Activated naive CD8-positive, alpha-beta T cell treated with anti-CD3 and anti-CD28 coated beads, Interleukin-2, amount 10 ng/mL, durations not matched to agents 7 days and 5 days (primary cell): ENCODE measurements at places on chromosomes 7 and 10. TPM values are rescaled to one million over a fixed set of nuclear protein-coding genes. Genes with fewer than 3 reads are reported as not detected.

The UBN2 gene
- total RNA-seq: 19.4 TPM

DNA sequence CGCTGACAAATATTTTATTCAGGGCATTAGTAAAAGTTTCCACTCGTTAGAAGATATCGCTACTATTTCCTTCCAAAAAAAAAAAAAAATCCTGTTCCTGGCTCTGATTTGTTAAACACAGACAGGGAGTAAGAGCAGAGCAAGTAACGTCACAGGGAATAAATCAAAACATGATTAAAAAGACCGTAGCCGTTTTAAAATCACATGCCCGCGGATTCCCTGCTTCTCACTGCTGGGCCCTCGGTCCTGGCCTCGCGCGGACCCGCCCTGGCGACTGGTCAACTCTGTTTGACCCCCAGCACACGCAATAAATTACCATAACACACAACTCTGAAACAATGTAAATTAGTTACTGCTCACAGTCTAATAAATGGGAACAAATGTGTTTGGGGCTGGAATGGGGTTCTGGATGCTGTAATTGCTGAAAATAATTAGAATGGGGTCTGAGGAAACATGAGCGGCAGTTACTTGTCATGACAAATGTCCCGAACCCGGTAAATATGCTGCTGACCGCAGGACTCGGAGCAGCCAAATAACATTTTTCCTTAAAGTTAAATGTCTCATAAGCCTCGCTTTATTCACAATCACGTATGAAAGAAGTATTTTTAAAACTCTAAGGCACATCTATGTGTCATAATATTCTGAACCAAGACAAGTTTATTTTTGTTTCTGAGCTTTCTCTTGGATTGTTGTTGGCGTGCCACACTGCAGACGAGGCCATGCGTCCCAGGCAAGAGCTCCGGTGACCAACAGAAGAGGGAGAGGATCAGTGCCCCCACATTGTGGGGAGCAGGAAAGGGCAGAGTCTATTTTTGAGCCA is 17.9 kb downstream of the EBF3 start:
- H3K27me3 ChIP-seq: peaks cover 3% of the 10 kb centered on the region
- H3K4me1 ChIP-seq: no peaks in the 10 kb centered on the region
- no peak overlapping the region for H3K4me3 ChIP-seq
- no peak overlapping the region for H3K27ac ChIP-seq

GRCh38 chr10:118918587-118918986 is 110.9 kb upstream of the NANOS1 start:
- DNase-seq: no peak
- H3K27ac ChIP-seq: no peak overlapping the region
- H3K4me3 ChIP-seq: no peak overlapping the region
- H3K36me3 ChIP-seq: no peaks in the 10 kb centered on the region
- H3K4me1 ChIP-seq: no peaks in the 10 kb centered on the region

GRCh38 chr10:69914398-69915214 is 112.9 kb downstream of the COL13A1 start:
- no peaks in the 10 kb centered on the region for H3K4me1 ChIP-seq
- peak; percentile 73 for DNase-seq
- no peak overlapping the region for H3K4me3 ChIP-seq
- H3K27me3 ChIP-seq: peaks cover 4% of the 10 kb centered on the region

The FAM25A gene
- total RNA-seq: not detected

- no peaks in the 10 kb centered on the region for H3K27me3 ChIP-seq
- peaks cover 11% of the 10 kb centered on the region for H3K4me1 ChIP-seq
- H3K27ac ChIP-seq: no peak overlapping the region
- H3K4me3 ChIP-seq: no peak overlapping the region
These were observed 19.4 kb downstream of the ZFAND2A start for GRCh38 chr7:1140476-1141104.

- no peak overlapping the region for H3K4me3 ChIP-seq
- DNase-seq: no peak
- H3K27ac ChIP-seq: no peak overlapping the region
- H3K27me3 ChIP-seq: no peaks in the 10 kb centered on the region
- no peaks in the 10 kb centered on the region for H3K4me1 ChIP-seq
These were observed 866.9 kb downstream of the LRMDA start for GRCh38 chr10:76298329-76298728.
